Foreskin keratinocyte (primary cell): ENCODE measurements at places on chromosomes 5 and 9. TPM values are rescaled to one million over a fixed set of nuclear protein-coding genes. Genes with fewer than 3 reads are reported as not detected.

PPIC gene
- total RNA-seq, result 25.9 and 29.0 TPM in 2 replicates

ADGRV1 gene
- 0.03 and 0.04 TPM in 2 replicates for total RNA-seq

C5orf52 gene
- total RNA-seq, result not detected in 2 replicates

IRX1 gene
- 7.5 and 11.3 TPM in 2 replicates for total RNA-seq

DMRTA1 gene
- 0.58 and 0.78 TPM in 2 replicates for total RNA-seq

DNA sequence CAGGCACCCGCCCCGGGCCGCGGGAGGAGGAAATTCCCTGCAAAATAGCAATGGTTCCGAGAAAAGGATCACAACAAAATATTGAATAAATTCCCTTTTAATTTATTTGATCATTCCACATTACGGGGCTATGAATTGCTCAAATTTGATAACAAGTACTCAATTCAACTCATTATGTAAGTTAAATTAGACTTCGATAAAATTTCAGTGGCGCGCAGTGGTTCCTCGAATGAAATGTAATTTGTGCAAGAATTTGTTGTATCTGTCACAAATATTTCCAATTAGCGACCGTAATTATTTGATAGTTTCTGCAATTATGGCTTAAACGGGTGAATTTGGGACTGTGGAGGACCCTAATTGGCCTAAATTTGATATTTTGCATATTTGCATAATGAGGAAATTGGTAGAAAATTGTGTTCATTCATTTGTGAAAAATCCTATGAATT is 76.0 kb upstream of the TBCA start:
- no peak for DNase-seq

DNA sequence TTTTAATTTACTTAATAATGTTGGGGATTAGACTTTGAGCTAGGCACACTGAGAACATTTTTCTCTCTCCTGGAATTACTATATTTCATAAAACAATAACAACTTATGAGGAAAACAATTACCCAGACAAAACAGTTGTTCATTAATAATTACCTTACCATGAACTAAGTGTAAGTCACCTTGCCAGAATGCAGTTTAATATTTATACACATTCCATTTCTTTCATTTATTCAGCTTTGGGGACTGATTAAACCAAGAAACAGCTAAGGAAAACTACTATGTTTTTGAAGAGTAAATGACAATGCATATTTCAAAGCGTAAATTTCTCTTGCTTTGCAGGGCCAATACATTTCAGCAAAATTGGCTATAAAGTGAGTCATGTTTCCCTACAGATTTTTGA is 616.2 kb downstream of the PRELID2 start:
- DNase-seq, result no peak

DNA sequence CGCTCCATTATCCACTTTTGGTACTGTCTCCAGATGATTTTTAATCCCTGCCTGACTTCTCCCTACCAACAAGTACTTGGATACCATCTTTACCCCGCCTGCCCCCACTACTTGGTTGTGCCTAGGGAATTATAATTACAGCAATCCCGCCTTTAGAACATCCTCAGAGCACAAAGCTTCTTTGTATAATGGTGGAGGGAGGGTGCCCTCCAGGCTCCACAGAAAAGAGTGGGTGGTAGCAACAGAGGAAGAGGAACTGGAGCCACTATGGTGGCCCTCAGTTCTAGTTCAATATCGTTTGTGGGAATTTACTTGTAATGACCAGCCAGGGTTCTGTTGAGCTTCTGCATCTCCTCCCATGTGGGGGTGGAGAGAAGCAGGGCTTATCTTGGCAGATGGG is 79.0 kb upstream of the RNF38 start:
- no peak for DNase-seq

DNA sequence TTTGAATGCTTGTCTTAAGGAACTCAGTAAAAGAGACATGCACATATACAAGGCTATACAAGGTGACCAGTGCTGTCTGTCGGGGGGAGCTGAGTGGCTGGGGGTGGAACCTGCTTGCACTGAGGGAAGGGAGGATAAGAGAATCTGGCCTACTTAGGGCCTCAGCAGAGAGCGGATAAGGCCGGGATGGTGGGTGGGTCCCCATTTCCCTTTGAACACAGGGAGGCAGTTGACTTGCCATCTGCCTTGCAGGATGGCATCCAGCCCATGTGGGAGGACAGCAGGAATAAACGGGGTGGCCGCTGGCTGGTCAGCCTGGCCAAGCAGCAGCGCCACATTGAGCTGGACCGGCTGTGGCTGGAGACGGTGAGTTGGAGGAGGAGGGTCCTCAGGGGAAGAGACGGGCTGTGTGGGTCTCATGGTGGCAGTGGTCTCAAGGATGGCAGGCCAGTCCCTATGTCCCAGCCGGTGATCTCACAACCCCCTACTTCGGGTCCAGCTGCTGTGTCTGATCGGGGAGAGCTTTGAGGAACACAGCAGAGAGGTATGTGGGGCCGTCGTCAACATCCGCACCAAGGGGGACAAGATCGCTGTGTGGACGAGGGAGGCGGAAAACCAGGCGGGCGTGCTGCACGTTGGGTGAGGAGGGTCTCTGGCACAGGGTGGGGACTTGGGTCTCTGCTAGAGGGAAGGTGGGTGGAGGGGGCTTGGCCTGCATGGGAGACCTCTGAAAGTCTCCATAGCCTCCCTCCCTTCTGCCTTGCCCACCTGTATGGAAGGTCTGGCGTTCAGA is 2.2 kb upstream of the TSPAN17 start:
- no peak for DNase-seq

DNA sequence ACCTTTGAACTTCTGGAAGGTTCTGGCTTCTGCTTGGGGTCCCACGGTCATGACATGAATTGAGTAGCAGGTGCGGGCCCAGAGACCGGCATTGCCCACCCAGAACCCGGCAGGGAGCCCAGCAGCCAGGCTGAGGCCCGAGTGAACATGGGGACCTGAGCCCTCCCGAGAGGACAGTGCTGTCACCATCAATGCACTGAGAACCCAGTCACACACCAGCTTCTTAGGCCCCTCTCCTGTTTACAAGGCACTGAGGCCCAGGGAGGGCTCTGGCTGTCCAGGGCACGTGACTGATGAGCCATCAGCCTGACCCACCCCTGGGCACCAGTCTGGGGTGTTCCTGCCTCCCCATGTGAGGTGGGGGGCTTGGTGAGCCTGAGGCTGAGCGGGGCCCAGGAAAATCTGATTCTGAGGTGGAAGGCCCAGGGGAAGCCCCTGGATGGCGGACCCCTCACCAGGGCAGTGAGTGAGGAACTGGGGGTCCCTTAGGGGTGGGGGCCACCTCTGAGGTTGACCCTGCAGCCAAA is 60.3 kb upstream of the RNU6ATAC start:
- DNase-seq, result no peak

- no peak for DNase-seq
These were observed 7.0 kb upstream of the NKD2 start for GRCh38 chr5:1001406-1002270.

DNA sequence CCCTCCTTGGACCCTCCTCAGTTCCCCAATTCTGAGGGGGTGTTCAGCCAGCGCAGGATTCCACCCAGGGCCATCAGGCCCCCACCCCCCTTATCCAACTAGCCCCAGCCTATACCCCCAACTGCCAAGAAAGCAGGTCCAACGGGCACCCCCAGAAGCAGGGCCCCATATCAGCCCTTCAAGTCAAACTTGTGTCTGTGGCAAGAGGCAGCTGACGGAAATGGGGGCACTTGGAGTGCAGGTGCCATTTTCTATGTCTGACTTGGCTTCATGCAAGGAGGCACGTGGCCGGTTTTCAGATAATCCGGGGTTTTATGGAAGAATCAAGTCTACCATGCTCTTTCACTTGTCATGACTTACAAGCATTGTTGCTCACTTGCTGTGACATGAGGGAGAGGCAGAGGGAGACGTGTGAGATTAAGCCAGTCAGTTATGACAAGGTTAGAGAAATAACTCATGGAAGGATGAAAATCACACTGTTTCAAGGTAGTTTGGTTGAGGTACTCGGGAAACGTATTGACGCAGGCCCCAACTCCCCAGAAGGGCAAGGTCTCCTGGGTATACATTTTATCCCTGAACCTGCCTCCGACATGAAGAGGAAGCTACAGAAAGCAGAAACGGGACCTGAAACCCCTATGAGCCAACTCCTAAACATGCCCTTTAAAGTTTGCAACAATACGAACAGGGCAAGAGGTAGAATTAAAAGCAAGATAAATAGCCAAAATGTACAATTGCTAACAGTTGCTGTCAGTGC is 26.5 kb upstream of the CLPTM1L start:
- no peak for DNase-seq

DNA sequence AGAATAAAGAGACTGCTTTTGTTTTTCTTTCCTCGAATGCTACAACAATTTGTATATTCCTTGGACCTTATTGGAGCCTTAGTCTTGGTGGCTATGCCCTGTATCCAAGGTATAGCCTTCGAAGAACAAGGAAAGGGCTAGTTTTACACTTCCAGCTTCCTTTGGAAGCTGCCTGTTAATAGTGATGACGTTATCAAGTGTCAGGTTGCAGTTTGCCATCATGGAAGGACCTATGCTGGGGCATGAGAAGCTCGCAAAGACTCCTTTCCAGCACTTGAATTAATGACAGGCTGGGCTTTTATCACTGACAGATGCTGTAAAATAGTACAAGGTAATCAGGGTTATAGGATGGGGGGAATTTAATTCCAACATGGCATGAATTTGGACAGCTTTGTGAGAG is 157.9 kb downstream of the KDM4C start:
- no peak for DNase-seq

DNA sequence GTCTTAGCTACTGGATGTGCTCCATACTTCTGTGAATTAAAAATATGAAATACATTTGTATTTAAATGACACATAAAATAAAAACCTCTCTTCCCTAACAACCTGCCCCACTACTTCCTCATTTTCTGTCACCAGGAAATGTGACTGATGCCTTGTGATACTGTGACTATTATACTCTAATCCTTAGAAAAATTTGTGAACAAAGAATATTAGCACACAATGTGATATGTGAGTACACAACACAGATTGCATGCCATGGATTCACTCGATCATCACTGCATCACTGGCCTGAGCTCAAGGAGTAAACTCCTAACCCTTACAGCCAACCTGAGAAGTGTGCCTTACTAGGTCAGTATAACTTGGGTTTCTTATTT is 281.0 kb downstream of the EFNA5 start:
- no peak for DNase-seq

GRCh38 chr5:41156739-41157138 is 56.6 kb downstream of the C6 start:
- no peak for DNase-seq
